ENCODE measurements at places on chromosomes 5 and 9.
A peak's percentile ranks its signal among the peaks of the same experiment; 100 is the strongest.

DNA sequence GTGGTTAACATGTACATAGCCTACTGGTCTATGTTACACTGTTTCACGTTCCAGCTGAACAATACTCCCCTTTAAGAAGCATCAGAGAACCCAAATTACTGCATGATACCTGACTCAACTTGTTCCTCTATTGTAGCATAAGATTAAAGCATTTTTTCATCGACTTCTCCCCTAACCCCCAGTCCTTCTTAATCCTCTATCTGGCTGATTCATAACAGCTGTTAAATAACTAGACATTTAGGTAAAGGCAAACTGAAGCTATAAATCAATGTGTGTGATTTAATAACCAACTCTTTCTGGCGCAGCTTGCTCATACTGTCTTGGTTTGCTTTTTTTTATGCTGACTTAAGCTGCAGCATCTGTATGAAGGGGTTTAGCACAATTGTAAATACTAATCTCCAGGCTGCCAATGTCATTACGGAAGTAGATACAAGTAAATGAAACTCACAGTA is 94.2 kb upstream of the MTAP start:
- no peak for DNase-seq

DNA sequence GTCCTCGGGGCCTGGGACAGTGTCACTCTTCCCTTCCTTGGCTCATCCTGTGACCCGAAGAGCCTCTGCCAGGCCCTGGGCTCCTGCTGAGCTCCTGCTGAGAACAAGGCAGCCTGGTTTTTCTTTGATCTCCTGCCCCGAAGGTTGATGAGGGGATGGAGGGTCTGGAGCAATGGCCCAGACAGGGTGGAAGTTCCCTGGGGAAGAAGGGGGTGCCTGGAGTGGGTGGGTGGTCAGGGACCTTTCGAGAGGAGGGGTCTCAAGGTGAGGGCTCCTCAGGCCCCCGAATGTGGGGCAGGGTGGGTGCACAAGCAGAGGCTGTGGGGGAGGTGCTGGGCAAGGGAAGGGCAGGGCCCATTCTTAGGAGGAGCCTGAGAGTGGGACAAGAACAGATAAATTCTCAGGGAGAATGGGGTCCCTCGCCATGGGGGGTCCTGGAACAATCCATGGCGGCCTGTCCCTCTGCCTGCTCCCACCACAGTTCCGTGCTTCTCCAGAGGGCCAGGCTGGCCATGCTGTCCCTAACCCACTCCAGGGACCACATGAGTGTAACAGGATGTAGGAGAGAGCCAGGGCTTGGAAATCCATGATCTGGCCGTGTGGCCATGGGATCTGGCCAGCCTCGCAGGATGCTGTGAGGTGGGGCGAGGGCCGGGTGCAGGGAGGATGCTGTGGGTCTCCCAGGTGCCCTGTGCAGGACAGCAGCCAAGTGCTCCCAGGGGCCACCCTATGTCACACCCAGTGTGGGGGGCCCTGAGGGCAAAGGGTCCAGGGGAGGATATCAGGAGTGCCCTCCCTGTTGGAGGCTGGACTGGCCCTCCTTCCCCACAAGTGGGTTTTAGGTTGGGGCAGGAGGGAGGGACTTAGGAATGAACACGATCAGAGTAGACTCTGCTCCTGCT is 128.5 kb upstream of the LPCAT1 start:
- no peak for DNase-seq

DNA sequence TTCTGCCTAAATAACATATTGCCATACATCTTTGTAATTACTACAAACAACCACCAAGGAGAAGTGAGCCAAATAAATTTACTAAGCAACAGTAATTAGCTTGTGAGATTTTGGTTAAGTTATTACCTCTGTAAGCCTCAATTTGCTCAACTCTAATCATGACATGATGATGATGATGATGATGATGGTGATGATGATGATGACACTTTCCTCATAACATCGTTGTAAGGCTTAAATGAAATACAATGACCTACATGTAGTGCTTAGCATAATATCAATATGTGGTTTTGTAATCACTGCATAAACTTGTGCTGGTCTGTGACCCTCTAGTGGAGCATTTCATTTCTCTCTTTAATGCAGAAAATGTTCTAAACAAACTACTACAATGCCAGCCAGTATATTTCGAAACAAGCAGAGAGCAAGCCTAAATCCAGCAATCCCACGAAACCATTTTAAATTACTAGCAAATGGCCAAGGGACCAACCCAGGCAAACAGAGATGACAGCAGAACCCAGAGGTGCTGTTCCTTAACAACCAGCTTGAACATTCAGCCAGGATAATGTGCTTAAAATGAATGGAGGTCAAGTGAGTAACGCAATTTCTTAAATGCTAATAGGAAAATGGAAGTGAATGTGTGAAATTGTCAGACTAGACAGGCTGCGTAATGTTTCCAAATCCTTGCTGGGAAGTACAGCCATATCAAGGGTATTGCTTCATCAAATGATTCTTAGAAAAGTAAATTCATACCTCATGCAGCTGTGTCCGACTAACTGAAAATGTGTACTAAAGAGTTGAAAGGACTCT is 281.9 kb upstream of the PUM3 start:
- DNase-seq: peak; percentile 89

GRCh38 chr5:102678267-102679058 is 76.6 kb upstream of the PAM start:
- no peak for DNase-seq
